ENCODE measurements at places on chromosomes 1 and 21.

DNA sequence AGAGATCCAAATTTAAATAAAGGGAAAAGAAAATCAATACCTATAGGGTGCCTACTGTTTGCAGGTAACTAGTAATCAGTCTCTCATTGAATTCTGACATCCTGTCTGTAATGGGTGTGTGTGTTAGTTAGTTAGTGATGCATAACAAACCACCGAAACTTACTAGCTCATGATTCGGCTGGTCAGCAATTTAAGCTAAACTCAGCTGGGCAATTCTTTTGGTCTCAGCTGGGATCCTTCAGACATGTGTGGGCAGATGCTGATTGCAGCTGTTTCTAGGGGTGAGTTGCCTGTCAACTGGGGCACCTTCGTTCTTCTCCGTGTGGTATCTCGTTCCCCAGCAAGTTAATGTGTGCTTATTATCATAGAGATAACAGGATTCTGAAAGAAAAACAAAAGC, 40.2 kb upstream of the ZNF124 start:
- no peak for DNase-seq

- no peak for DNase-seq
Measured at GRCh38 chr1:189752461-189752995, 725.1 kb downstream of the BRINP3 start.

- no peak for DNase-seq
Measured at GRCh38 chr1:87084244-87084836, 169.9 kb downstream of the HS2ST1 start.

DNA sequence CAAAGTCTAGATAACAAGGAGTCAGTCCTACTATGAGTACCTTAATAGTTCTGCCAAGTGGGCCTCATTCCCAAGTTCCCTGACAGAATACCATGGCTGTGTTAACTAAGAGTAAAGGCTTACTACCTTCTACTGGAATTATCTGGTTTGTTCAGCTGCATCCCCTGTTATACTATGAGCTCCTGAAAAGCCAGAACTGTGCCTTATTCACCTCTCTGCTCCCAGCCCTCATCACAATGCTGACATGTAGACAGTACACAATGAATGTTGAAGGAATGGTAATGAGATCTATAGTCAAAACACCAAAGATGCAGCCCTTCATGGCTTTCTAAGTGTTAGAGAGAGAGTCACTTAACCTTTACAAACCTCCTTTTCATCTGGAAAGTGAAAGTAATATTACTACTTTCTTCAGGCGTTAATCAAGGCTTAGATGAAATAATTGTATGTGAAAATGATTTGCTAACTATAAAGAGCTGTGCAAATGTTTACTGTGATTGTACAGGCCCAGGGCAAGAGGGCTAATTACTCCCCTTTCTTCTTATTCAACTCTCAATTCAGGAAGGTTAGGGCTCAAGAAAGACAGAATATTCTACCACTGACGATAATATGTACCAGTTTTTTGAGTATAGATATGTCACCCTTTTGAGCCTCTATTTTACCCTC, 70.3 kb upstream of the MROH9 start:
- DNase-seq = no peak

GRCh38 chr1:11042995-11043874, 3.8 kb downstream of the MASP2 start:
- no peak for DNase-seq

DNA sequence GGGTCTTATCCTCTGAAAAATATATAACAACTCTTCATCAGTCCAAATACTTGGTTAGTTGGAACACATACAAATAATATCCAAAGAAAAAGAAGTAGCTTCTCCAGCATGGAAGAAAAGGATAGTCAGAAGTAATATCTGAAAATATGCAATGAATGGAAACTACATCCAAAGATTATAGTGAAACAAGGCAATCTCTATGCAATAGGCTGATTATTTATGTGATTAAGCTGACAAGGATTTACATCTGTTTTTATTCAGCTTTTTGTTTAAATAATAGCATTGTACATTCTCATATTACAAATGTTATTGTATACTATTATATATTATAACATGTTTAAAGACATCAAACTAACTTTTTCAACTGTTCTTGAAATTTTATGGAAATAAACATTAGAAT, 15.3 kb upstream of the TGFBR3 start:
- no peak for DNase-seq

DNA sequence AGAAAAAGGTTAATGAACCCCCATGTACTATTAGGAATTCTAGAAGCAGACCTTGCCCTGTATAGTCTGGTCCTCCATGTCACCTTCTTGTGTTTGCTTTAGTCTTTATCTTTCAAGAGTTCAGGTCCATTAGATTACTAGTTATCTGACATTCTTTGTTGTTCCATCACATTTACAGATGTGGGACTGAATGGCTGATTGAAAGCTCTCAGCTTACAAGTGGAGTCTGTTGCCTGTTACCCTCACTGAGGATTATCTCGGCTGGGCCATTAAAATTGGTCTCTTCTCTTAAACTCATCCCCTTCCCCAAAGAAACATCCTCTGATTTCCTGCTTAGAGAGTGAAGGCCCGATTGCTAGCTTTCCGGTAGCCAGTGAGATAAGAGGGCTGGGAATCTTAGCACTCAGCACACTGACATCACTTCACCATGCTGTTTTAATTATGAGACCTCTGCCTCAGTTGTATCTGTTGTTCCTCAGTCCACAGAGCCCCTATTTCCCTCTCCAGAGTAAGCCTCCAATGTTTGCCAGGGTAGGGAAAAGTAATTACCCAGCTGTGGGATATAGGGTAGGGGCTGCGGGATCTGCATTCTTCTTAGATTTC, 76.8 kb downstream of the LPGAT1 start:
- DNase-seq = no peak

DNA sequence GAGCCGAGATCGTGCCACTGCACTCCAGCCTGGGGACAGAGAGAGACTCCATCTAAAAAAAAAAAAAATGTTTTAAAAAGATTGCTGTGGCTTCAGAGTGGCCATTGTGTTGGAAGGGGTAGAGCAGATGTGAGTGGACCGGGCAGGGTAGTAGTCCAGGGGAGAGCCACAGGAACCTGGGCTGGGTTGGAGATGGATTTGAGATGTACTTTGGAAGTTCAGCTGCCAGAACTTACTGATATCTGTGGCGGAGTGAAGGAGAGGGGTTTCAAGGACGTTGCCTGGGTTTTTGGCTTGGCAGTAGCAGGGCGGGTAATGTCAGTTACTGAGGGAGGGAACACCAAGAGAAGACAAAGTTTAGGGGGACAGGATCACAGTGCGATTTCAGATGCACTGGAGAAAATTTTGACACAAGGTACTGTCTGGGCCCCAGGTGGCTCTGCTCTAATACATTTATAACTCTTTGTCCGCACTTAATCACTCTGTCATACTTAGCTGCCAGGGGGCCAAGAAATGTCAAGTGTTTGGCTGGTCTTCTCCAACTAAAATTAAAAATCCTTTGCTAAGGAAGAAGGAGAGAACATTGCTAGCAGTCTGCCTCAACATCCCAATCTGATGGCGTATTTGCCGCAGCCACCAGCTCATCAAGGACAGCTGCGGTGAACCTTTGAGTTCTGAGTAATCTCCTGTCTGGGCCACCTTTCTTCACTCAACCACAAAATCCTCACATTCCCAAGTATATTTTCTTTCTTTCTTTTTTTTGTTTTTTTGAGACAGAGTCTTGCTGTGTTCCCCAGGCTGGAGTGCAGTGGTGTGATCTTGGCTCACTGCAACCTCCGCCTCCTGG, 9.6 kb downstream of the EPHX1 start:
- no peak for DNase-seq

DNA sequence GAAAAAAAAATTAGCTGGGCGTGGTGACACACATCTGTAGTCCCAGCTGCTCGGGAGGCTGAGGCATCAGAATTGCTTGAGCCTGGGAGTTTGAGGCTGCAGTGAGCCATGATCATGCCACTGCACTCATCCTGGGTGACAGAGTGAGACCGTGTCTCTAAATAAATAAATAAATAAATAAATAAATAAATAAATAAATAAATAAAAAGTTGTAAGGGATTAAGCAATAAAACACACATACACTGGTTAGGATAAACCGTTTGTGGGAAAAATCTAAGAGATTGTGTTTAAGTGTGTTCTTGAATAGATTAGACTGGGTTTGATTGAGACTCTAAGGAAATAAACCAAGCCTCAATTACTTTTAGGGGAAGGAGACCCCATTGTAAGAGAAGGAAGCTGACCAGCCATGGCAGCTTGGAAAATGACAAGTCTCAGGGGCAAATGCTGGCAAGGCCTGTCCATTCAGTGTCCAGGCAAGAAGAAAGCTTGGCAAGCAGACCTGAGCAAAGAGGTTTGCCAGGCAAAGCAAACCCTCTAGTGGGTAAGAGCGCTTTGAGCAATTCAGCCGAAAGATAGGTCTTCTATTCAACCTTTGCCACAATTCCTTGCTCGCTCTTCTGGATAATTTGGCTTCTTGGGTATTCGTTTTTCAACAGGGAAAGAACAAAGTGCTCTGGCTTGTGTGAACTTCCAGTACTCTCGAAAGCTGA, 106.9 kb upstream of the SERBP1 start:
- DNase-seq = no peak

DNA sequence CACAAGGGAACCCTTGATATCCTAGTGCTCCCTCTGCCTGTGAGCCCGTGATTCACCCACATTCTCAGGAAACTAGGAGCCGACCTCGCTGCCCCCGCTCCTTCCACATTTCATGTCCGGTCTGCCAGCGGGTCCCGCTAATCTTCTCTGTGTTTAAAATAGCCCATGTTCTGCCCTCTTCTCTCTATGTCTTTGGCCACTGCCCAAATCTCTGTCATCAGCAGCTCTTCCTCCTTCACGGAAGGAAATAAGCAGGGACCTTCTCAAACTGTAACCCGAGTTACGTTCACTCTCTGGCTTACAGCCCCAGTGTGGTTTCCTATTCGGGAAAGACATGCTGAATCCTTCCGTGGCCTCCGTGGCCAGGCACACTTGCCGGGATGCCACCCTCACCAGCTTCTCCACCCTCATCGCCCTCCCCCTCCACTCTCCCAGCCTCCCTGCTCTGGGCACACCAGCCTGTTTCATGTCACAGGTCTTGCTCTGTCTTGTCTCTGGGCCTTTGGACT, 21.1 kb upstream of the UBXN10 start:
- DNase-seq = no peak

DNA sequence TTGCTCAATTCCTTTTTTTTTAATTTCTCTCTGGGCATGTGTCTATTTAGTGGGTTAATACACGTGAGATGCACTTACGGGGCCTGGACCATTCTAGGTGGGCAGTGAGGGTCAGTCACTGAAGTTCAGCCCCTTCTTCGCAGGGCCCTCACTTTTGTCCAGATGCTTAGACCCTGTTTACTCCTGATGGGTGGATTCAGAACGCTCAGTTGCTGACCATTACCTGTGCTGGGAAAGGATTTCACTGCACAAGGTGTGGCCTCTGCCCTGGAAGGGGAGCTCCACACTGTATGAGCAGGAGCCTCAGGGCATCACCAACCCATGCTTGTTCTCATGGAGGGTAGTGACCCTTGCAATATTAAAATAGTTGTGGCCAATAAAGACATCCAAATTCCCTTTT, 4.5 kb downstream of the PRAMEF12 start:
- no peak for DNase-seq

GRCh38 chr21:33810766-33811165, 104.8 kb downstream of the ATP5PO start:
- DNase-seq = no peak

- DNase-seq = no peak
Measured at GRCh38 chr1:29688471-29689365, 452.4 kb downstream of the PTPRU start.

GRCh38 chr1:47758341-47759250, 238.6 kb downstream of the TRABD2B start:
- no peak for DNase-seq

GRCh38 chr21:38054334-38054733, 138.1 kb upstream of the KCNJ6 start:
- DNase-seq = no peak

GRCh38 chr1:227887697-227888403, 59.9 kb downstream of the WNT9A start:
- no peak for DNase-seq

- DNase-seq = no peak
Measured at GRCh38 chr1:157403203-157403602, 149.1 kb downstream of the FCRL5 start.

DNA sequence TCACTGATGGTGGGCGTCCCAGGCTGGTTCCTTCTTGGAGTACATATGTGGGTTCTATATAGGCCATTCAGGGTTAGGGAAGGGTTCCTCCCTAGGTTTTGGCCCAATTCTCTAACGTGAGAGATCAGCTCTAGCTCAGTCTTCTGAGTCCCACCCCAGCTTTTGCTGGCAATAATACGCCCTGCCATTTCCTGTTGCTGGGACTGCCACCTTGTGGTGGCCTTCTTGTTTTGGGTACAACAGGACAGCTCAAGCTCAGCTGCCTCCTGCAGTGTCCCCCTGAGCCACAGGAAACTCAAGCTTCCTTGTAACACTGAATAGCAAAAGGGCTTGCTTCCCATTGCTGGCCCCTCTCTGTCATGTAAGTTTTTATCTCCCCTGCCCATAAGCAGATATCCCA, 77.8 kb downstream of the BACH1 start:
- peak; percentile 7 for DNase-seq

DNA sequence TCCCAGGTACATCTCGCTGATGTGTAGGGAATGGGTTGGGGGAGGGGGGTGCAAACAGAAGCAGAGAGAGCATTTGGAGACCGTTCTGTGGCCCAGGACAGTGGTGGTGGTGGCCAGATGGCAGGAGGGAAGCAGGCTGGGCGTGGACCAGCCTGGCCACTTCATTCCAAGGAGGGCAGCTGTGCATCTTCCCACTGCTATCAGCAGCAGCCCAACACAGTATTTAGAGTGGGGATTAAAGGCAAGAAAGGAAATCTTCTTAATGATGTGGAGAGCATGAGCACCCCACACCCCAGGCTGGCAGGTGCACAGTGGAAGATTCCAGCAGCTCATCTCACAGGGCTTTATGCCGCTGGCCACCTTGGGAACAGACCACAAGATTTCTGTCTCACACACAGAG, 198.7 kb downstream of the NPHP4 start:
- DNase-seq = no peak

DNA sequence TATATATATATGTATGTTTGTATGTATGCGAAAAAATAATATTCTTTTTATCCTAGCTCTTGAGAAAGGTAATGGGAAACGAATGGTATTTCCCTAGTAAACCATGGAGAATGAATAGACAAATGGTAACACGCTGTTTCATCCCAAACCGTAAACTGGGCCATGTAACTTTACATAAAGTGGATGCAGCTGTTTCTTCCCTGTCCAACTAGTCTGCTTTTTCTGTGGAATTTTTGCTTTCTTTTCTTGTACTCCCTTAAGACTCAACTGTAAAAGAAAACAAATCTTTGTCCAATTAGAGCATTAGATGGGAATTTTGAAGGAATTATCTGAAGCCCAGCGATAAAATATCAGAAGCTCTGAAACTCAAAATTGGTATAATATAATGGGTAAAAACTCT, 198.1 kb downstream of the NFIA start:
- no peak for DNase-seq

GRCh38 chr1:202018468-202019234, 8.3 kb downstream of the ELF3 start:
- no peak for DNase-seq

- peak; percentile 84 for DNase-seq
Measured at GRCh38 chr1:37553927-37554808, at the start of gene SNIP1. TSS of gene SNIP1 (minus strand) at chr1:37554293. CDS start at chr1:37554229, 64 bp downstream.

GRCh38 chr1:72634946-72635345, 352.6 kb upstream of the NEGR1 start:
- no peak for DNase-seq

- no peak for DNase-seq
Measured at GRCh38 chr1:14653461-14653960, 55.0 kb downstream of the KAZN start.
